Esophagus squamous epithelium (tissue), 5 donors: ENCODE measurements at places on chromosomes 1 and 21.

DNA sequence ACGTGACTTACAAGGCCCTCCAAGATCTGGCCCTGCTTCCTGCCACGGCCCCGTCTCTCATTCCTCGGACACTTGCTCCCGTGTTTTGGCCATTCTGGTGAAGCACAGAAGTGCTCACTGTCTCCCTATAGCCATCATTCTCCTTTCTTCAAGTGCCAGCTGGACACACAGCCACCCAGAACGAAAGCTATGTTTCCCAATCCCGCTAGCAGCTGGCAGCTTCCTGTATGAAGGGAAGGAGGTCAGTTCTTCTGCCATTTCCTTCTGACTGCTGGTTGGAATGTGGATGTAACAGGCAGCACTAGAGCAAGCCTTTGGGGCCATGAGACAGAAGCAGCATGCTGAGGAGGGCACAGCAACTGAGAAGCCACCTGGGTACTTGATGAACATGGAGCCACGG, 82.8 kb downstream of the TGFBR3 start:
- no peak for DNase-seq

GRCh38 chr21:26070822-26071425, 99.6 kb downstream of the APP start:
- DNase-seq: no peak

- DNase-seq: no peak
These were observed 56.3 kb downstream of the GIPC2 start for GRCh38 chr1:78102082-78102481.

GRCh38 chr1:85584264-85584781, 3.8 kb downstream of the CCN1 start:
- no peak for DNase-seq

DNA sequence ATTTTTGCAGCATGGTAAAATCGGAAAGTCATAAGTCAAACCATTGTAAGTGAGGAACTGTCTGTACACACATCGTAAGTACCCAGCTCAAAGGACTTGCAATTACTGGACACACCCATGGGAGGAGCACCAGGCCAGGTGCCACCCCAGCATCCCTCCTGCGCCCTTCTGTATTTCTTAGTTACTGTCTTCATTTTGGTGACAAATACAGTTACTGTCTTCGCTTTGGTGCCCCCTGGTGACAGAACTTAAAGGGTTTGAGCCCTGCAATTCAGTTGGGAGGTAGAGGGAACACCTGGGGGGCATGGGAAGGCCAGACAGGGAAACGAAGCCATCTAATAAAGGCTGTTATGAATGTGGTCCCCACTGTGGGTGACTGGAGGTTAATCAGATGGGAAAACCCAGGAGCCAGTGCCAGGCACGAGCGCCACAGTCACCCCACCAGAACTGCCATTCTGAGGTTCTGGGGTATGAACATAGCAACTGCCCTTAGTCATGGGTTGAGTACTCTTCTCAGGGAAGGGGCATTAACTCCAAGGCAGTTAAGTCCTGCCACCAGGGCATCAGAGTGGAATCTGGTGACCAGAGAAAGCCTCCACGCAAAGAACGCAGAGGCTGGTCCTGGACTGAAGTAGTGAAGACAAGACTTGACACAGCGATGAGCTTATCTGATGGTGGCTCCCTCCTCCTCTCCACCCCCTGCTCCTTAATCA, 612.9 kb downstream of the PTPRU start:
- DNase-seq: no peak

GRCh38 chr1:79694241-79694640, 687.7 kb upstream of the ADGRL4 start:
- DNase-seq: no peak

GRCh38 chr1:156961709-156962108, 41.3 kb downstream of the LRRC71 start:
- no peak for DNase-seq

- DNase-seq: no peak
These were observed 11.9 kb upstream of the COL18A1 start for GRCh38 chr21:45393021-45393420.

DNA sequence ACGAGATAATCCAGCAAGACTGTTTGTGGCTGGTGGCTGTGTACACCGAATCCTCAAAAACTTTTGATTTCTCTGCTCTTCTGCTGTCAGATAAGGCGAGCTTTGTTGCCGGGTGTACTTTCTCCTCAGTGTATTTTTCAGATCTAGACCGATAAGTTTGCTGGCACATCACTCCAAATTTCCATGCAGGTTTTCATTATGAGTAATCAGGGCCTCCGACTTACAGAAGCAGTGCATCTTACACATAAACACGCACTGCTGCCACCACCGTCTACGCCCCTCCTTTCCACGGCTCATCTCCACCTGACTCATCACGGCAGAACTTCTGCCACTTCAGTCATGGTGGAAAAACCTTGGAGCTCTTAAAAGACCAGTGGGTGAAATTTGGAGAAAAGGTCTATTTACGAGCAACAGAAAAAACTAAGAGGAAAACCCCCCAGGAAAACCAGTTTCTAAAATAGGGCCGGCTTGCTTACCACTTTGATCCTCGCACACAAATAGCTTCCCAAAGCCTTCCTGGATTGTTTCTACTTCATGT, 7.7 kb downstream of the ZBTB21 start:
- no peak for DNase-seq

DNA sequence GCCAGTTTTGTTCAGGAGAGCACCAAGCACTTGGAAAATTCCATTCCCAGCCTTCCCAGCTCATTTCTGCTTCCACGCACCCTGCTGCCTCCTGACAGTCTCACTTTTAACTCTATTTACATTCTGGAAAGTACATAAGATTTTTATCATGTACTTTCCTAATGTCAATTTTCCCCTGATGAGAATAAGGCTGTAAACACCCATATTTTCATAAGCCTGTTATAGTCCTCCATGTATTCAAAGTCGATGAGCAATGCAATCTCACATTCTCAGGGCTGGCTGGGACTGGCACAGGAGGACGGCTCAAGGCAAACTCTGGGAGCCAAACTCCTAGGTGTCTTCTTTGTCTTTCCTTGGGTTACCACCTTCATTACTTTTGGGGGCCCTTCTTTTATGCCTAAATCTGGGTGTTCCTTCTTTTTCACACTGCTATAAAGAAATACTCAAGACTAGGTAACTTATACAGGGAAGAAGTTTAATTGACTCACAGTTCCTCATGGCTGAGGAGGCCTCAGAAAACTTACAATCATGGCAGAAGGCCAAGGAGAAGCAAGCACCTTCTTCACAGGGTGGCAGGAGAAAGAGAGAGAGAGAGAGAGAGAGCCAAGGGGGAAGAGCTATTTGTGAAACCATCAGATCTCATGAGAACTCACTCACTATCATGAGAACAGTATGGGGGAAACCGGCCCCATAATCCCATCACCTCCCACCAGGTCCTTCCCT, 94.6 kb downstream of the IGSF21 start:
- DNase-seq: no peak

GRCh38 chr1:214957330-214958137, 125.0 kb upstream of the KCNK2 start:
- DNase-seq: no peak
